RWPE1 (cell line): ENCODE measurements at places on chromosomes 12 and 14.

DNA sequence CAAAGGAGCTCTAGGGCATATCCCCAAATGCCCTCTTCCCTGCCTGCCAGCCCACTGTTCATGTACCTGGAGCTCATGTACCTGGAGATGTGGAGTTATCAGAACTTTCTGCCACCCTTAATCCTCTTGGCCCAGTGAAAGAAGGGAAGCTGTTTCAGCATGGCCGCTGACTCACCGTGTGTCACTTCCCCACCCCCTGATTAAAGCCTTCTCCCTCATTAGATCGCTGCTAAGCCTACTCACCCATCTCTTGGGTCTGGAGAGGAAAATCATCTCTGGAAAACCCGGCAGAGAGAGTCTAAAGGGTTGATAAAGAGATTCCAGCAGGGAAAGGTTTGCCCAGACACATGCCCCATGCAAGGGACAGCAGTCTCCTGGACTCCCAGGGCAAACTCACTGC, 4.5 kb upstream of the LTBP2 start:
- DNase-seq, result peak; percentile 85

- no peak for DNase-seq
Measured at GRCh38 chr12:63223128-63223527, 72.1 kb upstream of the AVPR1A start.

DNA sequence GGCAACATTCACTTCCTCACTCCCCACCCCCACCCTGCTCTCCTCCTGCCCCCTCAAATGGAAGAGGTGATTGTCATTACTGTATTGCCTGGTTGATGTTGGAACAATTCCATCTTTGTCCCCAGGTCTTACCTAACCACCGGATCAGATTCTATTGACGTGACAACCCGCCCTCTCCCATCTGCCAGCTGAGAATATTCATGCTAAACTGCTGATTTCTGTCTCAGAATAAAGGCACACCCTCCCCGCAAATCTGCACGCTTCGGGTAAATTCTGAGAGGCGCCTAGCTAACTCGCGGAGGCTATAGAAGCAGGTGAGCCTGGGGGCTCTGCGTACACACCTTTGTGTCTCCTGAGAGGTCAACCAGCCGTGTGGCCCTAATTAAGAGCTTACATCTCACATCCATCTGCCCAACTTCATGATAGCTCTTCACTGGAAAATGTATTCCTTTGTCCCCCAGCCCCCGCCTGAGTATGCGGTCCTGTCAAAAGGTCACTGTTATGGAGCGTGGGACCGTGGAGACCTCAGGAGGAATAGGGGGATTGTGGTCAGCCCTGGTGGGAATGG, 1054.3 kb downstream of the VRK1 start:
- DNase-seq, result no peak

- no peak for DNase-seq
Measured at GRCh38 chr14:75604979-75605851, 26.8 kb downstream of the FLVCR2 start.

DNA sequence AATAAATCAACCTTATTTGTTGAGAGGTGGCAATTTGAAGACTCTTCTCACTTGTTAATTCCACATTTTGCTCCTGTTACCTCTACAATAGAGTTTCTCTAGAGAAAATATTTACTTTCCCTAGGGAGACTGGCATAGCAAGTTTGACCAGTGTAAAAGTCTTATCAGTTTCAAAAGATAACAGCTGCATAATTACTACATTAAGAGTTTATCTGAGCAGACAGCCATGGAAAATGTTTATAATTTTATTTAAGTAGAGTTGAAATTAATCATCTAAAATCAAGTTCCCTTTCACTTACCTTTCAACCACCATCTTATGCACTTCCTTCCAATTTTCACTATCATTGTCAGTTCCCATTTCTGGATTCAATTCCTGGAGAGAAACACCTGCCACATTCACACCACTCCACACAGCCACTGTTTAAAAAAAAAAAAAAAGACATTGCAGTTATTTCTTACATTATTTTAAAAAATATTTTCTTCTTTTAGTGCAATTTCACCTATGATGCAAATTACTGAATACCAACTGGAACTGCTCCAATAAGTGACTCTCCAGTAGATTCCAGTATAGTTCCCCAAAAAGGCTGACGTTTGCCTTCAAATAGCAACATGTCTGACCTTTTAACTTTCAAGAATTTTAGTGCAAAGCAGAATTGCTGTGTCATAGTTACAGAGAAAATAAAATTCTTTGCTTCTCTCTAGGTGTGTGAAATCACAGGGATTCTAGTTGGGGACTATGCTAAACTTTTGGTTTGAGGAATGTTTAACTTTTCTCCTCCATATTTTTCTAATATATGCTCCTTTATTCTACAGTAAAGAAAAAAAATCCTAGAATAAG, 19.4 kb downstream of the LDHB start:
- DNase-seq, result no peak

DNA sequence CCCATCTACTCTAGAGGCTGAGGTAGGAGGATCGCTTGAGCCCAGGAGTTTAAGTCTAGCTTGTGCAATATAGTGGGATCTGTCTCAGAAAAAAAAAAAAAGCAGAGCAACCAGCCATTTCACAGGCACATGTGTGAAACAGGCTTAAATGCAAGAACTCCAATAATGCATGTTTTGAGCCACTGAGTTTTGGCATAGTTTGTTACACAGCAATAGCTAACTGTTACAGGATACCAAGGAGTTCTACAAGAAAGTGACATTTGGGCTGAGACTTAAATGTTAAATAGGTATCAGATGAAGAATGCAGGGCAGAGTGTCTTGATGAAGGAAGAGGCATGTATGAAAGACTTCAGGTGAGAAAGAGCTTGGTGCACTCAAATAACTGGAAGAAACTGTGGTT, 240.0 kb upstream of the FOXN3 start:
- DNase-seq, result no peak

GRCh38 chr12:38956337-38956736, 50.9 kb upstream of the CPNE8 start:
- peak; percentile 12 for DNase-seq

GRCh38 chr12:105977236-105977635, 161.5 kb downstream of the NUAK1 start:
- DNase-seq, result no peak

DNA sequence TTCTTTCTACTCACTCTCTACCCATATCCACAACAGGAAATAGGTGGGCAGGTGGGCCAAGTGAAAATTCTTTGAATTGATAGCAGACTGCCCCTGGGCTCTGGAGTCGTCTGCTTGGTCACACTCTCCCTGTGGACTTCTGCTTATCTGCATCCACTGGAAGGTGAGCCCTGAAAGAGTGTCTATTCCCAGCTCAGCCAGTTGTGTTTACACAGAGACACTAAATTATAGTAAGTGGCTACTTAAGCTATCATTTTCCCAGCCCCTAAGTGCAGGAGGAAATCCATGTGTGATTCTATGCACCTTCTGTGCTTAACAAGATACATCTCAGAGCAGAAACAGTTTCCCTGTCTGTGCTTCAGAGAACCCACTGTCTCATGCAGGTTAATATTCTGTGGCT, 338.4 kb downstream of the FUT8 start:
- no peak for DNase-seq
